ENCODE measurements at places on chromosomes 1 and 21. TPM values are rescaled to one million over a fixed set of nuclear protein-coding genes. Genes with fewer than 3 reads are reported as not detected.

GRCh38 chr1:152440635-152441471 lies 26.8 kb upstream of the CRNN start:
- DNase-seq: peak; percentile 74

CMPK1 gene
- total RNA-seq: 94.4 TPM

SMYD2 gene
- total RNA-seq: 30.9 TPM

GRCh38 chr1:27087371-27088220 lies 67.3 kb downstream of the SLC9A1 start:
- DNase-seq: no peak

Data from CD4-positive, CD25-positive, alpha-beta regulatory T cell (primary cell).